Suprapubic skin (tissue), 4 donors: ENCODE measurements at places on chromosomes 13 and 19.

GRCh38 chr19:38265921-38266429, 1.6 kb downstream of the SPINT2 start:
- DNase-seq, result no peak

GRCh38 chr19:17539238-17540117, 16.0 kb upstream of the COLGALT1 start:
- DNase-seq, result peak; percentile 99

DNA sequence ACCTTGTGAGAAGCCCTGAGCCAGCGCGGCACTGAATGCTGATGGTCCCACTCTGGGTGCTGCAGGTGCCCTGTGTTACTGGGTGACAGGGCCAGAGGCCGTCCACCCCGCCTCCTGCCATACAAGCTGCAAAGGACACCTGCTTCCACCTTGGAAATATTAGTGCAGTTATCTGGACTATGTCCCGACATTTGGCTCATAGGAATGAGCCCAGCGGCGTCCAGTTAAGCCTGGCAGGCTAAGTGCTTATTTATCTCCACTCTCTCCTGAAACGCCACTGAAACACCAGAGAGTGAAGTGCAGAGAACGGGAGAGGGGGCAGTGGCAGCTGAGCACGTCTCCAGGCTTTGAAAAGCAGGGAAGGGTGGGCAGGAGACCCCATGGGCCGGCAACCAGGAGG, 145.8 kb downstream of the KDM4B start:
- DNase-seq, result no peak

- no peak for DNase-seq
Observed at GRCh38 chr19:7918615-7919421, 1.3 kb upstream of the SNAPC2 start.

- DNase-seq, result no peak
Observed at GRCh38 chr13:113044391-113045114, 61.0 kb upstream of the F7 start.

DNA sequence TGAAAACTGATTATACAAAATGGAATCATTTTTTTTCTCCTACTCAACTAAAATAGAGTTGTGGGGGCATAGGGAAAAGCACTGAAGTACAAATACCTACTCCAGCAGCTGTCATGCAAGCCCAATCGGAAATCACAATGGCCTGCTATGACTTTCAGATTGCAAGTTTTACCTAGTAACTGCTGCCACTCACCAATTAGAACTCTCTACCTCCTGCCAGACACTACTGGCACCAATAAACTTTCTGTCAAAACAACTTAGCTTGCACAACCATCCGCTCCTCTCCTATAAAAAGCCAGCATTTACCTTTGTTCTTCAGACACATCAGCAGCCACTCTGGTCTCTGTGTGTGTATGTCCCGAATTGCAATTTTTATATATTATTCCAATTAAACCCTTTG, 9.3 kb upstream of the TRPC4 start:
- no peak for DNase-seq

DNA sequence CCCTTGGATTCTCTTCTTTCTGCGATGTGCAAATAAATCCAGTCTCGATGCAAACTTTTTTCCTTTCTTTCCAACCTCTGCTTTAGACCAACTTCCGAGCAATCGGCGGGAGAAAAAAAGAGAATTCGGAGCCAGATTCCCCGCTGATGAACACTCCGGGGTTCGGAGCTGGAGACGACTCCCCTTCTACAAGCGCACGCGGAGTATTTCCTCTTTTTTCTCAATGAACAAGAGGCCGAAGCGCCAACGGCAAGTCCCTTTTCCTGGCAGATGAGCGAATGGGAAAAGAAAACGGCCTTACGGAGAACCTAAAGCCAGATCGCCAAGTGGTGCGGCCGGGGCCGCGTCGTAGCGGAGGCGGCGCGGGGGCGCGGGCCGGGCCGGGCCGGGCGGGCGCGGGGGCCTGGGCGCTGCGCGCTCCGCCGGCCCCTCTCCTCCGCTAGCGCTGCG, 250 bp downstream of the SPRY2 start:
- peak; percentile 65 for DNase-seq

- DNase-seq, result no peak
Observed at GRCh38 chr19:56350416-56351045, 35.9 kb upstream of the ZSCAN5A start.
